ENCODE measurements at places on chromosomes 1 and 21. TPM values are rescaled to one million over a fixed set of nuclear protein-coding genes. Genes with fewer than 3 reads are reported as not detected.

DNA sequence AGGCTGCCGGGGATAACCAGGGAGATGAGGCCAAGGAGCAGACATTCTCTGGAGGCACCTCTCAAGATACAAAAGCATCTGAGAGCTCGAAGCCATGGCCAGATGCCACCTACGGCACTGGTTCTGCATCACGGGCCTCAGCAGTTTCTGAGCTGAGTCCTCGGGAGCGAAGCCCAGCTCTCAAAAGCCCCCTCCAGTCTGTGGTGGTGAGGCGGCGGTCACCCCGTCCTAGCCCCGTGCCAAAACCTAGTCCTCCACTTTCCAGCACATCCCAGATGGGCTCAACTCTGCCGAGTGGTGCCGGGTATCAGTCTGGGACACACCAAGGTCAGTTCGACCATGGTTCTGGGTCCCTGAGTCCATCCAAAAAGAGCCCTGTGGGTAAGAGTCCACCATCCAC is 19.4 kb upstream of the SH3D21 start:
- H3K4me3 ChIP-seq: no peak overlapping the region
- H3K36me3 ChIP-seq: no peaks in the 10 kb centered on the region
- H3K27me3 ChIP-seq: peaks cover 6% of the 10 kb centered on the region
- no peak overlapping the region for H3K27ac ChIP-seq
- peaks cover 8% of the 10 kb centered on the region for H3K4me1 ChIP-seq

DNA sequence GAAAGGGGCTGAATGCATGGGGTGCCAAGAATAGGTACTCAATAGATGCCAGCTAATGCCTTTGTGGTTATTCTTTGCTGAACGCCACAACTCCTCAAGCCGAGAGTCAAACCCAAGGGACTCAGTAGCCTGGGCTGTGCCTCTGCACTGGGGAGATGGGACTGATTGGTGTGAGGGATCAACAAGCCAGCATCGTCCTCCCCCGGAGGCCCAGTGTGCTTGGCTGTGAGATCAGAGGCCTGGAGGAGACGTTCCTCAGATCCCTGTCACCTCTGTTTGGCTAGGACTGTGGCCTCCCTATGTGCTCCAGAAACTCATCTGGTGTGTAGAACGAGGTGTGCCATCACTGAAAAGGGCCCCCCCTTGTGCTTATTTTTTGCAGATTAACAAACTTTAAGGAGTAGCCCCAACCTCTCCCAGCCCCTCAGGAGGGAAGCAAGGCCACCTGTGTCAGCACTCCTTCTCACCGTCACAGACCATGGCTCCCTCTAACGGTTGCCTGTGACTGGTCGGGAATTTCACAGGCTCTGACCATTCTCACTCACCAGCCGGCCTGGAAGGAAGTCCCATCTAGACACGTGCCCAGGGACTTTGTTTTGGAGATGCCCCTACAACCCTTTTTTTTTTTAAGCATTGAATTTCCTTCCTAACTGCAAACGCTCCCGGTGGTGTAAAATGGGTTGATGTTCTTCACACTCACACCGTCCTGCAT is 194.0 kb upstream of the VAMP3 start:
- no peaks in the 10 kb centered on the region for H3K4me1 ChIP-seq
- peaks cover 4% of the 10 kb centered on the region for H3K27me3 ChIP-seq
- no peak overlapping the region for H3K27ac ChIP-seq
- DNase-seq: peak; percentile 3
- H3K36me3 ChIP-seq: no peaks in the 10 kb centered on the region

DNA sequence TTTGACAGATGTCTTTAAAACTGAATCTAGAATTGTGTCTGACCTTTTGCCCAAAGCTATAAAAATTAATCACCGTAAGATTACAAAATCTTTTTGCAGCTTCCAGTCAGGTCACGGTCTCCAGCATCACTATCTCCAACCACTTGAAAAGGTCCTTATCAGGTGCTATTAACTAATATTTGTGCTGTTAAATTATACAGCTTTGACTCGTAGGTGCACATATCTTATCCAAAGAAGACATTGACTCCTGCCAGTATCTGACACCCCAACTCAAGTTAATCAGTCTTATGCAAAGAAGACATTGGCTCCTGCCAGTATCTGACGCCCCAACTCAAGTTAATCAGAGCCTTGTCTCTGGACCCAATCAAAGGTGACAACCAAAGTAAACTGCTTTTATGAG is 19.9 kb upstream of the LYPD8 start:
- no peak for DNase-seq
- H3K4me3 ChIP-seq: no peak overlapping the region
- H3K27me3 ChIP-seq: peaks cover 2% of the 10 kb centered on the region
- peaks cover 10% of the 10 kb centered on the region for H3K36me3 ChIP-seq
- no peak overlapping the region for H3K27ac ChIP-seq

- H3K4me3 ChIP-seq: no peak overlapping the region
- DNase-seq: no peak
- H3K4me1 ChIP-seq: peaks cover 15% of the 10 kb centered on the region
- no peaks in the 10 kb centered on the region for H3K36me3 ChIP-seq
- peaks cover 14% of the 10 kb centered on the region for H3K27me3 ChIP-seq
Observed at GRCh38 chr1:19391596-19391981, 79.5 kb downstream of the SLC66A1 start.

DNA sequence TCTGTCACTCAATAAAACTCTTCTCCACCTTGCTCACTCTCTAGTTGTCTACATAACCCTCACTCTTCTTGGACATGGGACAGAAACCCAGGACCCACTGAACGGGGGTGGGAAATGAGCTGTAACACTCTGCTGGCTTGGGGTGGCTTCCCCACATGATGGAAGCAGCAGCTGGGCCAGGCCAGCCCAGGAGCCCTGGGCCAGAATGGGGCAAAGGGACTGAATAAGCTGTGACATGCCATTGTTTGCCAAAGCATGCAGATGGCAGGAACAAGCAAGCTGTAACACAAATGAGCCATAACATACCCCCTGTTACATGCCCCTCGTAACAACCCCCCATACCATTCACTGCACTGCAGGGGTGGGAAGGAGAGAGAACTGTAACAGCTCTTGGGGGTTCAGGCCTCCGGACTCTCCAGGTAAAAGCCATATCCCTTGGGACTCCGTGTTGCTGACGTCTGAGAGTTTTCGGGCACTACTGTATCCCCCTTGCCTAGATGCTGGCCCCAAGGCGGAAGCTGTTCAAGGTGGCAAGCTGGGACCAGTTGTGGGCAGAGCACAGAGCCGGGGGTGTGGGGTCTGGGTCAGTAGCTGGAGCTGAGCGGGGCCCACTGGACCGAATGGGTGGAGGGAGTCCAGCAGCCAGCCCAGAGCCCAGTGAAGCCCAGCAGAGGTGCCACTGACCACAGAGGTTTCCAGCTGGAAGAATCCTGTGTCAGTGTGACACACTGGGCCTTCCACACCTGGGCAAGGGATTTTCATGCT is 56.1 kb upstream of the DMRTB1 start:
- no peak for DNase-seq
- H3K4me1 ChIP-seq: peaks cover 13% of the 10 kb centered on the region
- H3K4me3 ChIP-seq: no peak overlapping the region
- no peak overlapping the region for H3K27ac ChIP-seq

- peaks cover 5% of the 10 kb centered on the region for H3K4me1 ChIP-seq
- DNase-seq: no peak
- no peak overlapping the region for H3K27ac ChIP-seq
- no peaks in the 10 kb centered on the region for H3K36me3 ChIP-seq
Observed at GRCh38 chr1:110436635-110437034, 14.3 kb upstream of the PROK1 start.

DNA sequence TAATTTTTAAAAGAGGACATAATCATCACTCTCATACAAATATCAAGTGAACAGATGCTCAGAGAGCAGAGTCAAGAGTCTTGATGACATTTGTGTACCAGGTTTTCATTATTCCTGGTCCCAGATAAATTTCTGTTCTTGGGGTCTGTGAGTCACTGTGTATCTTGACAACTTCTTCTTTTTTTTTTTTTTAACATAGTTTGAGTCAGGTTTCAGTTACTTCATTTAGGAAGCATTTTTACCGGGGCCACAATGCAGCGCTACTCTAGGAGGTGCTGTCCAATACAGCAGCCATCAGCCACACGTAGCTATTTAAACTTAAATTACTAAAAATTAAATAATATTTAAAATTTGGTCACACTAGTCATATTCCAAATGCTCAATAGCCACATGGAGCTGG is 188.1 kb upstream of the SAMSN1 start:
- no peaks in the 10 kb centered on the region for H3K4me1 ChIP-seq
- no peak overlapping the region for H3K27ac ChIP-seq
- no peak for DNase-seq
- no peaks in the 10 kb centered on the region for H3K36me3 ChIP-seq
- no peak overlapping the region for H3K4me3 ChIP-seq

DNA sequence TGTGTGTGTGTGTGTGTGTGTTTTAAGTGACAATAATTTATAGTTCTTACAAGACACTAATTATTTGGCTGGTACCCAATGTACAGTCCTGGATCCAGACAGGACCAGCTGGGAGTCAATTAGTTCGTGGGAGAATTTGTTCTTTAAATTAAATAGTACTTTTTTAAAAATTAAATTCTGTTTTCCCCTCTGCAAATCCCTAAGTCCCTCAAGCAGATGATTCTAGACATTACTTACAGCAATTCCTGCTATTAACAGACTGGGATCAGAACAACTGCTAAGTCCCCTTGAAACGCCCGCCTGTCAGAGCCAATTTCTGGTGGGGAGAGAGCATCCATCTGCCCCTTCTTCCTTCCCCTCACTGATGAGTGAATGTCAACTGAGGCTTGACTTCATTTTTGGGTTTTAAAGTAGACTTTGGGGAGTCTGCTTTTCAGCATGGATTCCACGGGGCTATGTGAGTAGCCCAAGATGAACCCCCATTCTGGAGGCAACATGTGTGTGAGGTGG is 83.9 kb downstream of the SMYD2 start:
- peak; percentile 40 for DNase-seq
- peak overlapping the region; percentile 97 for H3K27ac ChIP-seq
- peaks cover 25% of the 10 kb centered on the region for H3K4me1 ChIP-seq
- H3K4me3 ChIP-seq: peak overlapping the region; percentile 82

DNA sequence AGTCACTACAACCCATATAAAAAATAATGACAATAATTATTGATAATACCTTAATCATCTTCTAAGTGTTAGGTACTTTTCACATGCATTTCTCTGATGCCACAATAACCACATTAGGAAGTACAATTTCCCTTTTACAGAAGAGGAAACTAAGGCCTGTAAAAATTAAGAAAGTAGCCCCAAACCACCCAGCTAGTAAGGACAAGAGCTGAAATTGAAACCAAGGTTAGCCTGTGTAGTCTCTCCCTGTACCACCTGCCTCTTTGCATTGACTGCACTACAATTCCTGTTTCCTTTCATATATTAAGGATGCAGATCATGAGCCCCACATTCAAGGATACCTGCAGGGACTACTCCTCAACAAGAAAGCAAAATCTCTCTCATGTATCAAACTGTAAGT is 288.8 kb downstream of the GPATCH2 start:
- H3K27ac ChIP-seq: no peak overlapping the region
- DNase-seq: no peak

- DNase-seq: no peak
- H3K4me3 ChIP-seq: no peak overlapping the region
- H3K27me3 ChIP-seq: peaks cover 17% of the 10 kb centered on the region
- H3K4me1 ChIP-seq: peaks cover 16% of the 10 kb centered on the region
Observed at GRCh38 chr1:201255479-201256362, 27.6 kb upstream of the PKP1 start.

DNA sequence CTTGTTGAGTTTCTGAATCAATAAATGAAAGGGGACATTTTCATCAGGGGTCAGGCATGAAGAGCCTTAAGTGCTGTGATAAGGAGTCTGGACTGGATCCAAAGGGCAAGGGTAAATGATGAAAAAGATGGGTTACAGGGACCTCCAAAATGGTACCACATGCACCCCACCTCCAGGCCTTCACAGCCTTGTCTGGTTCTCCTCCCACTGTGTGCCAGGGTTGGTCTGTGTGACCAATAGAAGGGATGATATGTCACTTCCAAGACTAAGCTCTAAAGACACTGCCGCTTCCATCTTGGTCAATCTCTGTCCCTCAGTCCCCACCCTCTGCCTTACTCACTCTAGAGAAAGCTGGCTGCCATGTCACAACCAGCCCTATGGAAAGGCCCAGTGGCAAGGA is 140.6 kb downstream of the ZNF281 start:
- no peaks in the 10 kb centered on the region for H3K36me3 ChIP-seq
- DNase-seq: no peak
- H3K4me1 ChIP-seq: no peaks in the 10 kb centered on the region
- no peak overlapping the region for H3K27ac ChIP-seq

DNA sequence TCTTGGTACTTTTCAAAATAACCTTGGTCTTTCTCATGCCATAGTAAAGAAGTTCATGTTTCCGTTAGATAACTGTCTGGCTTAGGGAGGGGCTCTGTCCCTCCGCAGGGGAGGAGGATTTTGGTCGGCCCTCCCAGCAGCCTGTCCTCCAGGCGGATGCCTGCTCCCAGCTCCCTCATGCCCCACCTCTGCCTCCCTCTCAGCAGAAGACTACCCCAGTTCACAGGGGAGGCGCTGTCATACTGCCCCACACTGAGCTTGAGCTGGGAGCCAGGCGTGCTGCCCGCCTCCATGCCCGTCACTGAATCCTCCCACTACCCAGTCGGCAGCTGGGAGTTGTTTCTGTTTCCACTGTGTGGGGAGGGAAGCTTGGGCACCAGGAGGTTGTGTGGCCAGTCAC is 127.3 kb downstream of the CAMTA1 start:
- no peak for DNase-seq
- no peak overlapping the region for H3K27ac ChIP-seq
- peaks cover 11% of the 10 kb centered on the region for H3K27me3 ChIP-seq
- no peak overlapping the region for H3K4me3 ChIP-seq
- H3K4me1 ChIP-seq: peaks cover 10% of the 10 kb centered on the region

DNA sequence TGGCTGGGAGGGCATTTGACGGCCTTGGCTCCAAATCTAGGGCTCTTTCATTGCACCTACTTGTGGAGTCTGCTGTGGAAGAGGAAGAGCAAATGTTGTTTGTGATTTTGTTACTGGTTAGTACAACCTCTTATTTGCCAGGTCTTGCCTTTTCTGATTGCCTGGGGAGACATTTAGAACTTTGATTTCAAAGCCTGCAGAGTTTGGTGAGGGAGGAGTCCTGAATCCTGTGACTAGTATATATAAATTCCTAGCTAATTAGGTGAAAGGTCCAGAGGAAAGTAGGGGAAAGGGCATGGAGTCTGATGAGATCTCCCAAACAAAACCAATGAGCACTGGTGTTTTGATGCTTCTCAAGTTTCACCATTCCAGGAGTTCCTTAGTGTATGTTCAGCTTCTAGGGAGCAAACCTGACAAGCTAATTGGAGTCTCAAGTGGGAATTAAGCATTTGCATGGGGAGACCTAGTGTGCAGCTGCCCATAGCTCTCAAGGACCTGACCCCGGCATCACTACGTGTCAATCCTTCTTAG is 5.1 kb upstream of the HMGCS2 start:
- H3K4me1 ChIP-seq: peaks cover 7% of the 10 kb centered on the region
- no peaks in the 10 kb centered on the region for H3K36me3 ChIP-seq
- no peak overlapping the region for H3K27ac ChIP-seq
- H3K27me3 ChIP-seq: no peaks in the 10 kb centered on the region
- H3K4me3 ChIP-seq: no peak overlapping the region

FCRL3 gene
- not detected for total RNA-seq

CD1D gene
- 0.25 TPM for total RNA-seq

UTS2 gene
- total RNA-seq: not detected

OR2T29 gene
- total RNA-seq: not detected

OR10Z1 gene
- not detected for total RNA-seq

TRIM67 gene
- total RNA-seq: 3.9 TPM

GSTM5 gene
- 0.20 TPM for total RNA-seq

DMRTA2 gene
- total RNA-seq: 0.42 TPM

Measured in glutamatergic neuron (in vitro differentiated cells).